GM12864 (cell line): ENCODE measurements at places on chromosomes 12 and 14.

DNA sequence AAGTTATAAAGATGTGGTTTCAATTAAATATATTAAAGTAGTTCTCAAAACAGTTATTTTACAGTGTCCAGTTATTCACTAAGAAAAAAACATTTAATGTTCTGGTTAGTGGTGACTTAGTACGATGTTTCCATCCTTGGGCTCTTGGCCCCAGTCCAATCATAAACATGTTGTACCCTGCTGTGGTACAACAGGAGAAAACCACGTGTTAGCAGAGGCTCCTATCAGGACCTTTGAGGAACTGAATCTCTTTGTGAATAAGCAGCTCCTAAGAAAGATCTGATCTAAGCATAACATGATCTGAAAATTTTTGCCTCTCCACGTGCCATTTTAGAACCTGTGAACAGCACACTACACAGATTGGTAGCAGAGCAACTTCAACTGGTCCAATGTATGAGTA is 234.0 kb downstream of the SYT1 start:
- no peak for DNase-seq

DNA sequence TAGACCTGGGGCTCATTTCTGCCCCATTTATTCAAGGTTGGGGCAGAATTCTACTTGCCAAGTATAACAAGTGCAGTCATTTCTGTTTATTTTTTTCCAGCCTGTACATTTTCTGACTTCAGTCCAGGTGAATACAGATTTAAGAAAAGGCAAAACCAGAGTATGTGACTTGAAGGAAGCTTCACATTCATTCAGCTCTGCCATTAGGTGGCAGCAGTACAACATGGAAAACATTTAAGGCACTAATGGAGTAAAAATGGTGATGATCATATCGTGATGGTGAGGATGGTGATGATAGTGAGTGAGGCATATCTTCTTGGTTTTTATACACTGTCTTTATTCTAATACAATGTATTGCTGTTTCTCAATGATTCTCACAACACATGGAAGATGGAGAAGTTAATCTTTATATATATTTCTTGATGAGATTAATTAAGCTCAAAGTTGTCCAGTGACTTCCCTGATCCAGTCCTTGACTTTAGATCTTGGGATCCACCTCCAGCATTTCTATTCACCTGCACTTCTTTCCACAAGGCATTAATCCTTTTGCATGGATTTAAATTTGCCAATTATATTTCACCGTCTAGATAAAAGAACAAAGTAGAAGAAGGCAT is 176.7 kb upstream of the SEL1L start:
- no peak for DNase-seq

DNA sequence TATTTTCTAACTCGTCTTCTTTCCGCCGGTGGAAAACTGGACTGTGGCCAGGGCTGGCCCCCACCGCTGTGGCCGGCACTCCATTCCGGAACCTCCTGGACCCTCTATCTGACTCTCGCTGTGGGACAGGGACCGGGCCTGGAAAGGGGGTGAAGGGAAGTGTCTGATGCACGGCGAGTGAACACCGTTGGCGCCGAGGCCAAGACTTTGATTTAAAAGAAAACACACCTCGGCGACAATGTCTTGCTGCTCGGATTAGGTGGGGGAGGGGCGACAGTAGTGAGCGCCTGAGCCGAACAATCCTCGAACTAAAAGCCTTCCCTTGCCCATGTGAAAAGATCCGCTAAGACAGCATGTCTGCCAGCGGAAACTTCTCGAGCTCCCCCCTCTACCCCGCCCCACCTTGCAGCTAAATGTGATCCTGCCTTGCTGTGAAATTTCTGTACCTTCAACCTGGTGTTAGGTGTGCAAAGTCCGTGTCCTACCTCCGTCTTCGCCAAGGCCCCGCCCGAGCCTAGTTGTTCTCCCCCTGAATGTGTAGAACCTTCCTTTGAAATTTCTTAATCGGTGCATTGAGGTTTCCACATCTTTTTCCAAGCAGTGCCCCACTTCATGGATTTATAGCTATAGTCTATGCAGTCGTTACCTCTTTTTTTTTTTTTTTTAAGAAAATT is 862 bp upstream of the HOTAIR start:
- DNase-seq: no peak

- no peak for DNase-seq
These were observed 68.2 kb downstream of the ANKS1B start for GRCh38 chr12:99916555-99916954.

GRCh38 chr12:101327546-101327945 is 47.6 kb downstream of the UTP20 start:
- DNase-seq: no peak

- DNase-seq: no peak
These were observed 1.1 kb downstream of the ANO6 start for GRCh38 chr12:45216983-45217485.

DNA sequence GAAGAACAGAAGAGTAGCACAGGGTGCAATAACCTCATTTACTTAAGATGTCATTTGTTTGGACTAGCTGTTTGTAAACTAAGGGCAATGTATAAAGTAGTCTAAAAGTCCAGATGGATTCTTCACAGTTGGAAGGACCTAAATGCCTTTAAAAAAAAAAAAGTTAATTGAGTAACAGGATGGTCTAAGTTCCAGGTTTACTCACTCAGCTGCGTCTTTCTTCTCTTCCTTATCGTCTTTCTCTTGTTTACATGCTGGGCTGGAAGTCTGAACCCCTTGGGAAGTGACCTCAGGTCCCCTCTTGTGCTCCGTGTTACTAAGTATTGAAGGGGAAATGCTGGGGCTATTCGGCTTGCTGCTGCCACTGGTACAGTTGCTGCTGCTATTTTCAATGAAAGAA is 82.5 kb downstream of the SH2B3 start:
- no peak for DNase-seq

DNA sequence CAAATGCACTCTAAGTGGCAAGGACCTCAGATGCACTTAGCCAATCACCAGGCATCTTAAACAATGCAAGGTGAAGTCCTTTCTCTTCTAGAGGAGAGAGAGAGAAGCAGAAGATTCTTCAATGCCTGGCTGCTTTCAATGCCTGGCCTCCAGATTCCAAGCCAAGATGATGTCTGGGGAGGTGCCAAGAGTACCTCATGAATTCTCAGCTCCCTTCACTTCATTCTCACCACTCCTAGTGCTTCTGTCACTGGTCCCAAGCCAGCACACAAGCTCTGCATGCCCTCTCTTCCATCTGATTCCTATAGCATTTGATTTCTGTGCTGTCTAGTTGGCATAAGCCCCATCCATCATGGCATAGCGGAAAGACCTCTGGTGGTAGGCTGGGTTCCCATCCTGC is 225.0 kb downstream of the KSR2 start:
- no peak for DNase-seq

DNA sequence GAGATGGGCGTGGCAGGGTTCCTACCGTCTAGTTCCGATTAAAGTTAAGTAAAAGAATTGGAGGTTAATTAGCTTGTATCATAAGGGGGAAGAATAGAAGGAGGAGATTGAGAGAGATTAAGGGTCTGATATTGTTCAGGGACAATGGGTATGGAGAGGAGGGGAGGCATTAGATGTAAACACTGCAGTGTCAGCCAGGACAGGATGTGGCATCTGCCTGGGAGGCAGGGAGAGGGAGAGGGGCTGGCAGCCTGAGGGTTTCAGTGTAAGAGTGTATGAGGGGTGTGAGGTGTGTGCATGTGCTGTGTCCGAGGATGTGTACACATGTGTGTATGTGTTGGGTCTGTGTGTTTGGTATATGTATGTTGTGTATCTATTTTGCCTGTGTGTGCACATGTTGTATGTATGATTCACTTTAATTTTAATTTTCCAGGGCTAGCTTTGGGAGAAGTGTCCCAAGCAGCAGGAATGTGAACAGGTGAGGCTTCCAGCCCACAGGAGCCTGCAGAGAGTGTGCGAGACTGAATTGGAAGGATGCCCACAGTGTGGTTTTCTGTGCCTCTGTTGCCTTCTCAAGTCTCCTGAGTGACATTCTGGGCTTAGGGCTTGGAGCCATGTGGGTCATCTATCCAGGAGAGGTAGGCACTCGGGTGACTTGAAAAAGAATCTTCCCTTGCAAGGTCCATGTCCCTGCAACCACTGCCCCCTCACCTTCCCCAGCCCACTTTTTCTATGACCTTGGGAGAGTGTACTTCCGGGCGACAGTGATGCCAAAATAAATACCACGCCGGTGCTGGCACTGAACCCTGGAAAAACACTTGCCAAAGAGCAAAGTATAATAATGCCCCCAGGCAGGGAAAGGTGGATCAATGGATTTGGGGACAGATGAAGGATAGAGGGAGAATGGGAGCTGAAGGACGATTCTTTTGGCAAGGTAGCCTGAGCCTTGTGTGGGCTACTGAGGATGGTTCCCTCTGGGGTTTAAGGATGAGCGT is 36.8 kb upstream of the DCD start:
- no peak for DNase-seq

- no peak for DNase-seq
These were observed 667.6 kb upstream of the TBX3 start for GRCh38 chr12:115351514-115352077.

- DNase-seq: no peak
These were observed 15.7 kb downstream of the ACTR6 start for GRCh38 chr12:100216337-100216736.

DNA sequence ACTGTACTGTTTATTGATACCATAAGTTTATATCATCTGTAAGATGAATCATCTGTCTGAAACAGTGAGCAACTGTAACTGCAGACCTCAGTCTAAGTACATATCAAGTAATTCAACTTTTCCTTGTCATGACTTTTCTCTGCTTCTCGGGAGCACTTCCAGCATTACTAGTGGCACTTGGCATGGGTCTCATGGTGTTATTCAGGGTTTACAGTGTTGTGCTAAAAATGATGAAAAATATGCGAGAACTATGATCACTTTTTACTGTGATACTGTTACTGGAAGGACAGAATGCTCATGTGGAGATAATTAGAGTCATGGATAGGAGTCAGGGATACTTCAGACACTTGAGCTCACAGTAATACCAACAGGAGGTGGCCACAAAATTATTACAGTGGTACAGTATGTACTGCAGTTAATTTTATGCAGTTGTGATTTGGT is 8.3 kb downstream of the KTN1 start:
- no peak for DNase-seq

DNA sequence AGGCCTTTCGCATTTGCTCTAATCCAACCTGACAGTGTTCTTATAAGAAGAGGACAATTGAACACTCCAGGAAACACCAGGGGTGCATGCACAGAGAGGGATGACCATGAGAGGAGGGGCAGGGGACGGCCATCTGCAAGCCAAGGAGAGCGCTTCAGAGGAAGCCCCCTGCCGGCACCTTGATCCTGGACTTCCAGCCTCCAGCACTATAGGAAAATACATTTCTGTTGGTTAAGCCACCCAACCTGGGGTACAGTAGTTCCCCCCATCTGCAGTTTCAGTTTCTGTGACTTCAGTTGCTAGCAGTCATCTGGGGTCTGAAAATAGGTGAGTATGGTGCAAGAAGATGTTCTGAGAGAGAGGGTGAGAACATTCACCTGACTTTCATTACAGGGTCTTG is 64.7 kb downstream of the CLMN start:
- no peak for DNase-seq

GRCh38 chr14:94451091-94451771 is 1.4 kb downstream of the SERPINA11 start:
- no peak for DNase-seq

- peak; percentile 16 for DNase-seq
These were observed 25.2 kb downstream of the ARHGAP5 start for GRCh38 chr14:32102152-32102787.

GRCh38 chr12:8734873-8735381 is 37.1 kb downstream of the RIMKLB start:
- DNase-seq: no peak

- DNase-seq: peak; percentile 56
These were observed 7.2 kb downstream of the EEA1 start for GRCh38 chr12:92921877-92922276.

DNA sequence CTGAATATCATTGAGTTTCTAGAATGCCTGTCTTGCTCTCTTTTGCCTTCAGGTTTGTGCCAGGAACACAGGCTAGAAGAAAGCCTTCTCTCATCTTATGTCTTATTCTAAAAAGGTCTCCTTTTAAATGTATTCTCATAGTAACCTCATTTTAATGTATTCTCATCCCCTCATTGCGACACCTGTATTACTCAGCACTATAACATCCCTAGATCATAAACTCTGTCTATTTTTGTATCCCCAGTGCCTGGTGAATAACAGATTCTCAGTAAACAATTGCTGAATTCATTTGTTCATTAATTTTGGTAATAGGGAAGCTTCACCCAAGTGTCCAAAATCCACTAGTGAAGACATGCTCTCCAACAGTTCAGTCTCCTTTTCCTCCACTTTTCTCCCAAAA is 8.8 kb upstream of the LRRK2 start:
- no peak for DNase-seq
